ENCODE measurements at places on chromosomes 2 and 18. TPM values are rescaled to one million over a fixed set of nuclear protein-coding genes. Genes with fewer than 3 reads are reported as not detected.

DNA sequence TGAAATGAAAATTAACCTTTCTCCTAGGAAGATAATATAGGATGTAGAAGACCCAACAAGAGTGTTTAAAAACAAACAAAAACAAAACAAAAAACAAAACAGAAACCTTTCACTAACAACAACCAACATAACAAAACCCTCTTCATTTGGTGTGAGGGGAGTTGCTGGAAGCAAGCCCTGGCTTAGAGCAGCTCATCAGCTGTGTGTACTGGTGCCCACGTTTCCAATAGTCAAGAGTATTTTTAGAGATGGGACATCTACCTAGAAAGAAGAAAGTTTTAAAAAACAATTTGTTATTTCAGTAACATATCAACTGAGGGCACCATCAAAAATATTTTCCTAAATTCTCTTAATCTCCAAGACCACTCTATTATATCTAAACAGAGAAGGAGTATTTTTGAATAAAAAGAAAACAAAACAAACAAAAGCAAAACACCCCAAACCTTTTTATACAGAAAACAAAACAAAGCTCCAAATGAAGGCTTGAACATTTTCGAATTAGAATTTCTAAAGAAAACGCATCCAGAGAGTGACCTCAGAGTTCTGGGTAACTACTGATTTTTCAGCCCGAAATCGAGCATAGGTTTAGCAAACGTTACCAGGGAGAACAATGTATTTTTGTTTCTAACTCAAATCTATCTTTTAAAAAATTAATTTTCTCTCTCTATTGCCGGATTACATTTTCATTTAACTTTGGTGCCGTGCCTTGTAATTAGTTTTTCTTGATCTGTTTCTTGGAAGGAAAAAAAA lies 134.6 kb downstream of the INSIG2 start:
- no peak for DNase-seq
- peaks cover 40% of the 10 kb centered on the region for H3K27me3 ChIP-seq
- H3K4me1 ChIP-seq: no peaks in the 10 kb centered on the region

GRCh38 chr2:180599804-180600203 lies 380.6 kb upstream of the UBE2E3 start:
- H3K36me3 ChIP-seq: no peaks in the 10 kb centered on the region
- DNase-seq: no peak
- H3K27ac ChIP-seq: no peak overlapping the region
- H3K27me3 ChIP-seq: no peaks in the 10 kb centered on the region

The STARD6 gene
- not detected for total RNA-seq

DNA sequence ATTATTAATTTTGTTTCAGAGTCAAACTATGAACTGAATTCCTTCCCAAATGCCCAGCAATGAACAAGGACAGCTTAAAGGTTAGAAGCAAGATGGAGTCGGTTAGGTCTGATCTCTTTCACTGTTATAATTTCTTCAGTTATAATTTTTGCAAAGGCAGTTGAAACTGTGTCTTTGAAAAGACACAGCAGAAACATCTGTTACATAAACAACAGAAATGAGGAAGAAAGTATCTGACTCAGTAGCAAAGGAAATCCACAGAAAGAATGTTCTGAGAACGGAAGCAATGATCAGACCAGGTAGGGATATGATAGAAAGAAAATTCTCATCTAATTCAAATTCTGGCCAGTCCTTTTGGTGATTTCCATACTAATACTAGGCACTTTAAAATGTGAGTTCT lies 5.2 kb upstream of the RMC1 start:
- no peak overlapping the region for H3K4me3 ChIP-seq
- H3K4me1 ChIP-seq: peaks cover 2% of the 10 kb centered on the region
- no peak overlapping the region for H3K27ac ChIP-seq
- no peaks in the 10 kb centered on the region for H3K36me3 ChIP-seq
- H3K27me3 ChIP-seq: no peaks in the 10 kb centered on the region

DNA sequence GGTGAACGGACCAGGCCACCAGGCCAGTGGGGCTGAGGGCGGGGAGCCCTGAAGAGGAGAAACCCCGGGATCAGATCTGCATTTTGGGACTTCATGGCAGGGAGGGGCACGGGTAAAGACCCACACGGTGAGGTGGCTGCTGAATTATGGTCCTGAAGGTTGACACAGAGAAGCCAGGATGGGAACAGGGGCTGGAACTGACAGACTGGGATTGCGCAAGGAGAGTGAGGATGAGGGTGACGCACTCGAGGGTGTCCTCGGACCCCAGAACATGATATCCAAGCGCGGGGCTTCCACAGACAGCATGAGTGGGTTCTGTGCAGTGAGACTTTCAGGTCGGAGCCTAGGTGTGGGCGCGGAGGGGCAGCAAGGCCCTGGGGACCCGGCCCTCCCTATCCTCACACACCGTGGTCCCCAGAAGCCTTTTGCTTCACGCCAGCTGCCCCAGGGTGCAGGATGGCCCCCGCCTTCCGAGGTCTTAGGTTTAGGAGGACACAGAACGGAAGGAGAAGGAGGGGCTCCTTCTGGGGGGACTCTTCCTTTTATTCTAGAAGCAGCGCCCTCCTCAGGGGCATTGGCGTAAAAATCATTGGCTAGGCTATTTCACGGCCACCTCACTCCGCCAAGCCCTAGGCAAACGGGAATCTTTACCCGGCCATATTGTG lies 416.8 kb upstream of the HS6ST1 start:
- no peaks in the 10 kb centered on the region for H3K36me3 ChIP-seq
- H3K27me3 ChIP-seq: no peaks in the 10 kb centered on the region
- DNase-seq: no peak
- no peak overlapping the region for H3K4me3 ChIP-seq
- H3K4me1 ChIP-seq: peaks cover 4% of the 10 kb centered on the region

The WNT10A gene
- total RNA-seq: not detected

DNA sequence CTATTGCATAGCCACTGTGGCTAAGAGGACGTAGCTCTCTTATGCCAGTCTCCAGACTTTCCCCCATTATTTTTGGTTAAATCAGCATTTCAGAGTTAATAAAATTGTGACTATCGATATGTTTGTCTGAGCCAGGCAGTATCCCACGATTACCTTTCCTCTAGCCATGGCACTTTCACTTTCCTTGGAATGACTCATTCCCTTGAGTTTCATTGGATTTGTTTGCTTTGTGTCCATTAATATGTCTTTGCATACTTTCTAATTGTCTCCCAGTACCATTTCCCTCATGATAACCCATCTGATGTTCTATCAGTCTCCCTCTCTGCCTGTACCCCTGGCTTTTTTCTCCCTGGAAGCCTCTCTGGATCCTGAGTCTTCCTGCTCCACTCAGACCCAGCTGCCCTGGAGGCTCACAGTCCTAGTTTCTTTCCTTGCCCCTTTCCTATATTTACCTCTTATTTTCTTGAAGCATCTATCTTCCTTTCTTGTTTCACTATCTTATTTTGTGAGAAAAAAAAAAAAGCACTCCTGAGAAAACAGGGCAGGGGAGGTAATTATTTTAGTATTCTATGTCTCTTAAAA lies 126.1 kb downstream of the MTX2 start:
- H3K27ac ChIP-seq: no peak overlapping the region
- H3K27me3 ChIP-seq: no peaks in the 10 kb centered on the region
- H3K4me3 ChIP-seq: no peak overlapping the region
- H3K36me3 ChIP-seq: no peaks in the 10 kb centered on the region

DNA sequence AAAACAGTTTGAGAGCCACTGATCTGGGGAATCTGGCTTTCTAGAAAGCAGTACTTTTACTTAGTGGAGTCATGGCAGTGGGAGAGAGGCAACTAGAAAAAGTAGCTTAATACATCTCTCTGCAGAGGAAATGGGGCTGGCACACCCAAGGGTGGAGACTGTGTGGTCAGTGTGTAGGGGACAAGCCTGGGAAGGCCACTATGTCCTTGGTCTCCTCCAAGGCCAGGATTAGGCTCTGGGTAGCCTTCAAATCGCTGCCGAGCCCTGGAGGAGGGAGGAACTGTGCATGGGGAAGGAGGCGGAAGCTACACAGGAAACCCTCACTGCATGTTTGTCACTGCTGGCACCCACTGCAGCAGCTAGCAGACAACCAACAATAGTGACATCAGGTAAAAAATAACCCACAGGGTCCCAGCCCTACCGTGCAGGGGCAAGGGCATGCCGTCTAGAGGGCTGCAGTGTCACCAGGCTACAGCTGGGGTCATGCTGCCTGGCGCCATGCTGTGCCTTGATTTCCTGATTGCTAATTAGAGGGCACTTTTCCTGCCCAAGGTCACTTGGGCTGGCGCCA lies 34.8 kb downstream of the LBH start:
- H3K27me3 ChIP-seq: no peaks in the 10 kb centered on the region
- H3K36me3 ChIP-seq: no peaks in the 10 kb centered on the region
- H3K27ac ChIP-seq: no peak overlapping the region
- H3K4me1 ChIP-seq: peaks cover 5% of the 10 kb centered on the region

- no peak overlapping the region for H3K27ac ChIP-seq
- DNase-seq: peak; percentile 82
- no peaks in the 10 kb centered on the region for H3K4me1 ChIP-seq
- no peak overlapping the region for H3K4me3 ChIP-seq
- no peaks in the 10 kb centered on the region for H3K36me3 ChIP-seq
Measured at GRCh38 chr2:190819840-190820301, 60.8 kb upstream of the GLS start.

The NTSR2 gene
- total RNA-seq: under 0.01 TPM

The MSGN1 gene
- not detected for total RNA-seq

The EVA1A gene
- 16.2 TPM for total RNA-seq

DNA sequence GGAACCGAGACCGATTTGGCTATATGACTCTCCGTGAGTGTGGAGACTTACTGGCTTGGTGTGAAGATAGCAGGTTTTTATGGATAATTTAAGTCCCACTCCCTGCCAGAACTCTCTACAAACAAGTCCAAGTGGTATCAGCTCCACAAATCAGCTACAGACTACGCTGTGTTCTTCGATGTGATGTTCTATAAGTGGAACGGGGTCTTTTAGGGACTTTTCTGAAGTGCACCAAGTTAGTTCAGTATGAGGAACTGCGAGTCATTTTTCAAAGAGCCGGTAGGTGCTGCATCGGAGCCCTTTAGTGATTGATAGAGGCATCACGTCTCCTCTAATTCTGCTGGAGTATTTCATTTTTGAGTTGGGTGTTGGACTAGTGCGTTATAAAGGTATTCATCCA lies 107.1 kb downstream of the TSHZ1 start:
- no peak for DNase-seq
- no peak overlapping the region for H3K27ac ChIP-seq
- no peaks in the 10 kb centered on the region for H3K36me3 ChIP-seq
- no peaks in the 10 kb centered on the region for H3K27me3 ChIP-seq
- H3K4me3 ChIP-seq: no peak overlapping the region
- no peaks in the 10 kb centered on the region for H3K4me1 ChIP-seq

- H3K36me3 ChIP-seq: no peaks in the 10 kb centered on the region
- no peaks in the 10 kb centered on the region for H3K27me3 ChIP-seq
- DNase-seq: peak; percentile 80
- no peak overlapping the region for H3K27ac ChIP-seq
Measured at GRCh38 chr18:12659904-12660605, 2.1 kb upstream of the SPIRE1 start.
